ENCODE measurements at places on chromosomes 11 and 22.

- DNase-seq = no peak
Measured at GRCh38 chr11:76560219-76560618, 110.3 kb downstream of the LRRC32 start.

- DNase-seq = no peak
Measured at GRCh38 chr11:79325851-79326250, 115.0 kb downstream of the TENM4 start.

- DNase-seq = no peak
Measured at GRCh38 chr11:114073007-114073827, 13.7 kb downstream of the ZBTB16 start.

- DNase-seq = no peak
Measured at GRCh38 chr22:19232623-19233022, 54.1 kb upstream of the SLC25A1 start.

DNA sequence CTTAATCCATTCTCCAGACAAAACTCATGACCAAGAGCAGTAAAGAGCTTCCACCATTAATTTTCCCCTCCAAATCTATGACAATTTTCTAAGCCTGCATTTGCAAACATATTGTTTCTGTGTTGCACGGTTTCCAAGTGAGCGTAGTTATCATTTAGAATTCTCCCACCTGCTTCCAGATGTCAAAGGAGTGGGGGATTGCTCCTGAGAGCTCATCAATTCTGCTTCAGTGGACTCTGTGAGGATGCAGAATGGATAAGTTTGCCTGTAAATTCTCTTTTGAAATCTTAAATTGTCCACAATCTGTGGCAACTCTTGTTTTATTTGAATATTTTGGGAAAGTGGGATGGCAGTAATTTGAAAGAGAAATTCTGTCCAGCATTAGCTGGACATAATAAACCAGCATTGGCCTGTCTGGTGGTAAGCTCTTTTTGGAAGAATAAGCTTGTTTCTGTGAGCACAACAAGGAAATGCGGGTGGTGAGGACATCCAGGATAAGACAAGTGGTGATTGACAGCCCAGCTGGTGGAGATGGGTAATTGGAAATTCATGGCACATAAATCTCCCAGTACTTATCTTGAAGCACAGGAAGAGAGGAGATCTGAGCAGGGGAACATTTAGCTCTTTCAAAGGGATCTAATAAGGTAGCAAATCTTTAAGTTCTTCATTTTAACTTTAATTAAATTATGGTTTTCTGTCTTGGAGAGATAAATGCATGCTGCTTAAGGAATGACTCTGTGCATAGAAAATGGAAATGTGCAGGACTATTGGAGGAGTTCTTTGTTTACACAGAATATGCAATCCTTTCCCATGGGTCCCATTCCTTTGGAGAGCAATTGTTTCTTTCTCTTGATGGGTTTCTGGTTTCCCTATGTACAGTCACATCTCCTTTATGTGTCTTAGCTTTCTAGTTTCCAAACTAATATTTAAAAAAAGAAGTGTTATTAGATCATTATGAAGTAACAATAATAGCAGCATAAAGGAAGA lies 73.2 kb downstream of the FAT3 start:
- DNase-seq = no peak

- no peak for DNase-seq
Measured at GRCh38 chr22:17985606-17986005, 38.8 kb downstream of the MICAL3 start.

DNA sequence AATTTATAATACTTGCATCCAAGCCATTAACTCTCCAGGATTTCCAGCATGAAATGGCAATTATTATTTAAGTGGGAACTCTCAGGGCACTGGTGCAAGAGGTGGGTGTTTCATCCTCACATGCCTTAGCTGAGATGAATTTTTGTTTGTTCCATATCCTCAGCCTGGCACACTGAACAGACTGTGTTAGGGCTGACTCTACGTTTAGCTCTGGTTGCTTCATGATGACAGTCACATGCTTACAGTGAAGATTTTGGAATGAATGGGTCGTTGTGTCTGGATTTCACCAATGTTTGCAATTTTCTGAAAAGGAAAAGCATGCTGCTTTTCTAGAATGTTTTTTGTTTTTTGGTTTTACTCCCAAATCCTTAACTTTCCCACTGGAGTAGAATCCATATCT lies 246.6 kb downstream of the INSC start:
- no peak for DNase-seq
